ENCODE measurements at places on chromosomes 1 and 21.

DNA sequence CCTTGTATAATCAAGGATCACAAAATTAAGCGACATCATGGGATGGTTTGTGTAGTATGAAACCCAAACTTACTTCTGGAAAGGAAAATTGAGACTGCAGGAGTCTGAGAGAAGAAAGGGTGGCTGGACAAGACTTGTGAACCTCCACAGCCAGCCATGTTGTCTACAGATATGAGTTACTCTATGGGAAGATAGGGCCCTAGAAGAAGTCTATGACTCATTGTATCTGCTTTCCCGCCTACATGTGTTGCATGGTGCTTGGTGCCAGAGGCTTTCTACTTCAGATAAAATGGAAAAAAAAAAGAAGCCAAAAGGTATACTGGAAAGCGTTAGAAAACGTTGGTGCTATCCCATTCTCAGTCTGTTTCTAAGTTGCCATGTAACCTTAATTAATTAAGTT, 18.7 kb upstream of the OR6N2 start:
- no peak for DNase-seq

DNA sequence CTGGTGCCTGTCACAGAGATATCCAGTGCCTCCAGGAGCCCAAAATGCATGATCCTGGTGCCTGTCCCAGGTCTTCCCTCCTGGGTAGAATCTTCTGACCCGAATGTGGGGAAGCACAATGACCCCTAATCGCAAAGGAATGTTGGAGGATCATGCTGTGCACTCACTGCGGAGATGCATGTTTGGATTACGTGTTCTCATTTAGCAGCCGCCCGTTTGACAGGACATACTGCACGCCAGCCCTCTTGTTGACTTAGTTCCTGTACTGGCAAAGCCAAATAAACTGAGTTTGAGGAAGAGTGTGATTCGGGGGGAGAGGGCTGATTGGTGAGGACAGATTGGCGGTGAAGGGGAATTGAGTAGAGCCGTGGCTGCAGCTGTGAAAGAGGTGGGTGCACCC, 85.9 kb upstream of the SIM2 start:
- no peak for DNase-seq

DNA sequence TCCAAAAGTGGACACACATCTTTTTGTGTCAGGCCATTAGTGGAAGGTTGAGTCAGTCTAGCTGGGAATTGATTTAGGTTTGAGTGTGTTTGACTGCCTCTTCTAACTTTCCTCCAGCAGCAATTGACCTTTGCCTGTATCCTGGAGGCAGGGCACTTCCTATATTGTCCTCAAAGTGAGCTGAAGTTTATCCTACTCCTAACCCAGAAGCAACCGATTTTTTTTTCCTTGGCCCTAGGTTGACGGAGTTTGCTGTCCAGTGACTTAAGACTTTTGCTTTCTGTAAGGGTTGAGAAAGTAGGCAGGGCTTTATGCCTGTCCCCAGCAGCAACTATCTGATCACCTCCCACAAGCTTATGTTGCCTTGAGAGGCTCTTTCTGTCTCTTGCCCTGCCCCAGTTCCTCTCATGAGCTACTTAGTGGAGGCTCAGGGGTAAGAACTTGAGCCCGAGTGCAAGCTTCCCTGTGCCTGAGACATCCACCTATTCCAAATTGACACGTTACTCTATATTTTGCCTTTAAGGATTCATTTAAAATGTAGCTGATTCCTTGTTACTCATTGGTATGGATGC, 30.9 kb downstream of the SLC35F3 start:
- DNase-seq, result no peak

DNA sequence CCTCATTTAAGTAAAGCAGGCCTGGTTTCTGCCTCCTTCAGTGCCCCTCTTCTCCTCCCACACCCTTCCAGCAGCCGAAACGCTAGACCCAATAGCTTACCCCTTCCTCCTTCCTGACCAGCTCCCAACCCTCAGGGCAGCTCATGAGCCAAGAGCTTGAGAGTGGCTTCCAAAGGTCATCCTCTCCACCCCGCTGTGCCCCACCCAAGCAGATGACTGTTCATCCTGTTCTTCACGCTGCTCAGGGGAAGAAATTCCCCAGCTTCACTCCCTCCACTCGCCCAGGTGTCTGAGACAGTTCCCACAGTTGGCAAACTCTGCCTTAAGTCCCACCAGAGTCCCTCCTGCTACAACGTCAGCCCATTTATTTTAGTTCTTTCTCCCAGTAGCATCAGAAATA, 23.4 kb downstream of the ARHGEF19 start:
- peak; percentile 43 for DNase-seq

GRCh38 chr1:67484492-67484891, 54.3 kb upstream of the SERBP1 start:
- no peak for DNase-seq

- DNase-seq, result peak; percentile 63
These were observed 10.3 kb downstream of the GPR37L1 start for GRCh38 chr1:202133001-202133400.

GRCh38 chr1:39214021-39214713, 9.7 kb downstream of the MACF1 start:
- DNase-seq, result peak; percentile 61

- DNase-seq, result no peak
These were observed 94.6 kb upstream of the DAB1 start for GRCh38 chr1:57518496-57518895.

DNA sequence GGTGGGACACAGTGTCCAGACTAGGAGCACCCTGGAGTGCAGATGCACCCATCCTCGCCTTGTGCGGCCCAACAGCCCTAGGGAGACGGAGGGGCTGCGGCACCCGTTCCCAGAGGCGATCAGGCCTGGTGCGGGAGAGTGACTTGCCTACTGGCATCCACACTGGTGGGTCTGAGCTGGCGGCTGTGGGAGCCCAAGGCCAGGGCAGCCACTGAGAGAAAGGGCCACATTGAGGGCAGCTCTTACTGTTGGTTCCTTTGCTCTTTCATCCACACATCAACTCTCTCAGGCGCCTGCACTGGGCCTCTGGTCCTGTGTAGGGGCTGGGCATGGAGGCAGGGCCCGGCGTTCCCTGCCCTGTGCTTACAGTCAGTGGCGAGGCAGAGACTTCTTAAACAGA, 8.6 kb downstream of the PODN start:
- peak; percentile 44 for DNase-seq

- no peak for DNase-seq
These were observed 11.5 kb downstream of the SLX9 start for GRCh38 chr21:44951186-44951915.

DNA sequence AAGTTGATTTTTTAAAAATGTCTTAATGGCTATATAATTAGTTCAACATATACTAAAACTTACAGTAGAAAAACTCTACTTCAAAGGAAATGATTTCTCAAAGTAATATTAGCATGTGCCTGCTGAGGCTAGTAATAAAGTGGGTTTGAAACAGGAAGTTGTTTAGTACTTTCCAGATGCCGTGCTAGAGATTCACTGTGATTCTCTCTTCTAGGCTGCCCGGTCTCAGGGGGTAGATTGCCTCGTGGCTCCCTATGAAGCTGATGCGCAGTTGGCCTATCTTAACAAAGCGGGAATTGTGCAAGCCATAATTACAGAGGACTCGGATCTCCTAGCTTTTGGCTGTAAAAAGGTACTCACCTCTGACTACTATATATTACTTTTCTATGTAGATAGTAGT, 9.1 kb downstream of the EXO1 start:
- peak; percentile 65 for DNase-seq

DNA sequence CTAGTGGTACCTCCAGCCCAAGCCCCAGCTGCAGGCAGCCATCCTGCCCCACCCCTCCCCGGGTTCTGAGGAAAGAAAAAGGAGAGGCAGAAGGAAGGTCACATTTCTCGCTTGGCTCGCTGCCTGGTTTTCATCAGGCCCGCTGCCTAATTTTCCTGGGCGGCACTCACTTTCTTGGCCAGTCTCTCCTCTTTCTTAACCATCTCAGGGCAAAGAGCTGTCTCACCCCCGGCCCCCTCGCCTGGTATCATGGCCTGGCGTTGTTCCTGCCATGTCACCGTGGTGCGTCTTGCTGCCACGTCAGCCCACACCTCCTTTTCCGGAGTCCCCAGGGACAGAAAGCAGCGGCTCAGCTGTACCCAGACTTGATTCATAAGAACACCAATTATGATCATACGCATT, 26.6 kb upstream of the CASZ1 start:
- peak; percentile 73 for DNase-seq

GRCh38 chr1:97943354-97943753, 22.5 kb upstream of the DPYD start:
- peak; percentile 46 for DNase-seq

- no peak for DNase-seq
These were observed 1922.8 kb downstream of the MRPL39 start for GRCh38 chr21:23684431-23684830.

GRCh38 chr1:220458936-220459335, 69.0 kb upstream of the MARK1 start:
- DNase-seq, result no peak

- peak; percentile 69 for DNase-seq
These were observed 31.8 kb downstream of the SDCCAG8 start for GRCh38 chr1:243287652-243288051.

GRCh38 chr1:202146993-202147392, 2.5 kb upstream of the ARL8A start:
- peak; percentile 14 for DNase-seq

GRCh38 chr1:185351734-185352466, 34.9 kb upstream of the IVNS1ABP start:
- peak; percentile 13 for DNase-seq

- DNase-seq, result peak; percentile 30
These were observed 59.5 kb downstream of the MRPS6 start for GRCh38 chr21:34132926-34133325.

- DNase-seq, result peak; percentile 88
These were observed 1.0 kb downstream of the MANEAL start for GRCh38 chr1:37794372-37795339.

DNA sequence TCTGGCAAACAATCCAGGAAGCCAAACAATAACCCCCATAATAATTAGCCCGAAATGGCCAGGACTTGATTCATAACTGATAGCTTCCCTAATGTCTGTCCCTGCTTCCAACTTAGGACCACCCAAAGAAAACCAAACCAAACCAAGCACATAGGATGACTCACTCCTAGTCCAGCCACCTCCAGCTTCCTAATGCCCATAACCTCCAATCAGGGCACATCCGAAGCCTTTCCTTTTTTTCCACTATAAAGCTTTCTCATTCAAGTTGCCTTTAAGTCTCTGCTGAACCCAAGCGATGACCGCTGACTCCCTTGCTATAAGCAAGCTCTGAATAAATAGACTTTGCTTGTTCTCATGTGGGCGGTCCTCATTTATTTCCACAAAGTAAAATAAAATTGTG, 40.4 kb downstream of the PCNX2 start:
- no peak for DNase-seq

DNA sequence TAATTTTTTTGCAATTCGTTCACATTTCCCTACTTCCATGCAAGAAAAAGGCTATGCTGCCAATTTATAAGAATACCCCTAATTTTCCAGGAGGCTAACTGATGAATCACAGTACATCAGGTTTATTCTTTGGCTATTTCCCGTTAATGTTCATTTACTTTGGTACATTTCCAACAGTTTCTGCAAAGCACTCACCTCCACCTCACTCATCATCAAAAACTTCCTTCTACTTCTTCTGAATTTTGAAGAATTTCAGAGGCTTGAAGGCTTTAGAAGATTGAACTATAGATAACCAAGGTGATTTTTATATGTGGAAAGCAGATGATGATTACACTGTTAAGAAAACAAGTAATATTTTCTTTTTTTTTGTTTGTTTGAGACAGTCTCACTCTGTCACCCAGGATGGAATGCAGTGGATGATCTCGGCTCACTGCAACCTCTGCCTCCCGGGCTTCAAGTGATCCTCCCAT, 60.5 kb upstream of the HP1BP3 start:
- DNase-seq, result no peak

- no peak for DNase-seq
These were observed 165.1 kb upstream of the SNX7 start for GRCh38 chr1:98496256-98496995.

GRCh38 chr1:59266927-59267293, 30.0 kb upstream of the FGGY start:
- DNase-seq, result no peak

DNA sequence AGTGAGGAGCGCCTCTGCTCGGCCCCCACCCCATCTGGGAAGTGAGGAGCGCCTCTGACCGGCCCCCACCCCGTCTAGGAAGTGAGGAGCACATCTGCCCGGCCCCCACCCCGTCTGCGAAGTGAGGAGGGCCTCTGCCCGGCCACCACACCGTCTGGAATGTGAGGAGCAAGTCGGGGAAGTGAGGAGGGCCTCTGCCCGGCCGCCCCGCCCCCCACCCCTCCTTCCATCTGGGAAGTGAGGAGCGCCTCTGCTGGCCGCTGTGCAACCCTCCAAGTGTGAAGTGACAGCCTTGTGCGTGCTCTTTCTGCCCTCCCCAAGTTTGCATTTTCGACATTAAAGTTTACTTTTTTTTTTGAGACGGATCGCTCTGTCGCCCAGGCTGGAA, 5.1 kb upstream of the ZZZ3 start:
- no peak for DNase-seq

- no peak for DNase-seq
These were observed 1.8 kb downstream of the TXNIP start for GRCh38 chr1:145994391-145995120.

- no peak for DNase-seq
These were observed 23.8 kb downstream of the THEM4 start for GRCh38 chr1:151885479-151885878.

GRCh38 chr1:59361766-59362165, 64.9 kb downstream of the FGGY start:
- DNase-seq, result peak; percentile 26

DNA sequence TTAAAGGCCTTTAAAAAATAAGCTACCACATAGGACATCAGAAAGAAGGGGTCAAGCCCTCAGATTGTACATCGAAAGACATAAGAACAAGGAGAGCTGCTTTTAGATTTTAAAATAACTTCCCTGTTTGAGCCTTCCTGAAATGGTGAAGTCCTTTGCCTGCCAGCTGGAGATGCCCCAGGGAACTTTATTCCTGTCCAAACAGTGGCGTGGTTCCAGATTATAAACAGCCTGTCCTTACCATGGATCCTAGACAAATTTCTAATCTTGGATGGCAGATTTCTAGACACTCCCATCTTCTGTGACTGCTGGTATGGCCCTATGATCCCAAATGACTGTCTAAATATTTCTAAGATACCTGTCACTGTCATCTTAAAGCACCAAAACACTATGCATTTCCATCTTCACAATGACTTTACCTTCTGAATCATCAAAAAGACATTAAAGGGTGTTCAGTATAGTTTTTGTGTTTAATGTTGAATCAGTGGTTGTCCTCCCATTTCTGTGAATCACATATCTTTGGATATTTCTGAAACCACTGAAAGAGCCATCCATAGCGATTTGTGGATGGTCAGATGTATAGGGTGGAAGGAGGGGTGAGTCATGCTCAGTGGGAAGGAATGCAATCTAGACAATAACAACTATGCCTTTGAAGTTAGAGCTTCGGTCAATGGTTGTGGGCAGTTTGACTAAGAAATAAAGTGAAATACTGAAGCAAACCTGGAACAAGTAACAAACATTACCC, 23.2 kb downstream of the ILDR2 start:
- DNase-seq, result no peak

DNA sequence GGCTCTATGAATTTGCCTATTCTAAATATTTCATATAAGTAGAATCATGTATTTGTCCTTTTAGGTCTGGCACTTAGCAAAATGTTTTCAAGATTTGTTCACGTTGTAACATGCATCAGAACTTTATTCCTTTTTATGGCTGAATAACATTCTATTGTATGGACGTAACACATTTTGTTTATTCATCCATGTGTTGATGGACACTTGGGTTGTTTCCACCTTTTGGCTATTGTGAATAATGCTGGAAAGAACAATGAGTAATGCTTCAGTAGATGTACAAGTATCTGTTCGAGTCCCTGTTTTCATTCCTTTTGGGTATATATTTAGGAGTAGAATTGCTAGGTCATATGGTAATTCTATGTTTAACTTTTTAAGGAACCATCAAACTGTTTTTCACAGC, 24.7 kb downstream of the SLC35A3 start:
- DNase-seq, result no peak

All from osteoblast (primary cell).